ENCODE measurements at places on chromosomes 7 and 10. TPM values are rescaled to one million over a fixed set of nuclear protein-coding genes. Genes with fewer than 3 reads are reported as not detected.

The FAM13C gene
- total RNA-seq = 22.7 TPM

The ASB10 gene
- not detected for total RNA-seq

The INMT gene
- 6.3 TPM for total RNA-seq

The MASTL gene
- 2.8 TPM for total RNA-seq

The SPRN gene
- total RNA-seq = not detected

The FFAR4 gene
- not detected for total RNA-seq
